ENCODE measurements at places on chromosomes 4 and X. TPM values are rescaled to one million over a fixed set of nuclear protein-coding genes. Genes with fewer than 3 reads are reported as not detected.

CXCL9 gene
- not detected for total RNA-seq

DNA sequence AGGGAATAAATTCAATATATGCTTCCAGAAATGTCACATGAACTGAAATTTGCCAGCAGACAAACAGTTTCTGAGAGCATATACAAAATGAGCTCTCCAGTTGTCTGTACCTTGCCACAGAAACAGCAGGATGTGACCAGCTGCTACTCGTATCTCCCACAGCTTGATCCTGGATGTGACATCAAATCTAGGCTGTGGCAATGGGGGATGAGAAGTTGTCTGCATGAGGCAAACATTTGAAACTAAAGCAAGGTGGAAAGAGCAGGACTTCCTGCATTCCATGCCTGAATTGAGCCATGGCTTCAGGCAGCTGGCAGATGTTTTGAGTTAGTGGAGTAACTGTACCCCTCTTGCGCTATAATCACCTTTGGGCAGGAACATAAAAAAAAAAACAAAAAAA is 1724.0 kb downstream of the RPA4 start:
- DNase-seq, result no peak

DNA sequence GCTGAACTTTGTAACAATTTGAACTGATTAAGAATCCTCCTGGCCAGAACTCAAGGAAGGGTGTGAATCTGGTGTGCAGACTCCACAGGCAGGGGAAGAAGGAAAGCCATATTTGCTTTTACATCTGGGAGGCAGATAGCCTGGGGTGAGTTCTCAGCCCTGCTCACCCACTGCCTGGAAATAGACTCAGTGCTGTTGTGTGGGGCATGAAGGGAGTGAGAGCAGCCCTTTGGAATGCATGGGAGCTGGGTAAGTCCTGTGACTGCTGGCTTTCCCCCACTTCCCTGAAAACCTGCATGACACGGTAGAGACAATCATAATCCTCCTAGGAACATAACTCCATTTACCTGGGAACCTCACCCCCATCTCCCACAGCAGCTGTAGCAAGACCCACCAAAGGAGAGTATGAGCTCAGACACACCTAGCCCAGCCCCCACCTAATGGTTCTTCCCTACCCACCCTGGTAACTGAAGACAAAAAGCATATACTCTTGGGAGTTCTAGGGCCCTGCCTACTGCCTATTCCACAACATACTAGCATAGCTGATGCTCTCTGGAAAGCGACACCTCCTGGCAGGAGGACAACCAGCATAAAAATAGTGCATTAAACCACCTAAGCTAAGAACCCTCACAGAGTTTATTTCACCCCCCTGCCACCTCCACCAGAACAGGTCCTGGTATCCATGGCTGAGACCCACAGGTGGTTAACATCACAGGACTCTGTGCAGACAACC is 59.3 kb upstream of the UBQLN2 start:
- no peak for DNase-seq

DNA sequence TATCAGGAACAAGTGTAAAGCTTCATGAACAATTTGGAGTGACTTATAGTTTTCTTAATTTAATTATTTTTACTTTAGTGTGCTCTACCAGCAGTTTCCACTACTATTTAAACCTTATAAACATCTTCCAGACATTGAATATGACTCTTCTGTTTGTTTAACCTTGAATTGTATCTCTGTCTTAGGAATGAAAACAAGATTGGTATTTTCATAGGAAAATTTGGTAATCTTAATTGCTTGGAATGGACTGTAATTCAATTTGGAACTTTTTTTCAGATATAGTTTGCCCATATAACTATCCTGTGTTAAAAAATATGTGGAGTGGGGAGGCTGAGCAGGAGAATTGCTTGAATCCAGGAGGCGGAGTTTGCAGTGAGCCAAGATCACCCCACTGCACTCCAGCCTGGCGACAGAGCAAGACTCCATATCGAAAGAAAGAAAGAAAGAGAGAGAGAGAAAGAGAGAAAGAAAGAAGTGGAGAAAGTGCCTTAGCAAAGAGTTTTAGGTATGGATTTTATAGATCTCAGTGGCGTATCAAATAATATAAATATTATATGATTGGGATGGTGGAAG is 242.4 kb downstream of the BMPR1B start:
- DNase-seq, result no peak

DNA sequence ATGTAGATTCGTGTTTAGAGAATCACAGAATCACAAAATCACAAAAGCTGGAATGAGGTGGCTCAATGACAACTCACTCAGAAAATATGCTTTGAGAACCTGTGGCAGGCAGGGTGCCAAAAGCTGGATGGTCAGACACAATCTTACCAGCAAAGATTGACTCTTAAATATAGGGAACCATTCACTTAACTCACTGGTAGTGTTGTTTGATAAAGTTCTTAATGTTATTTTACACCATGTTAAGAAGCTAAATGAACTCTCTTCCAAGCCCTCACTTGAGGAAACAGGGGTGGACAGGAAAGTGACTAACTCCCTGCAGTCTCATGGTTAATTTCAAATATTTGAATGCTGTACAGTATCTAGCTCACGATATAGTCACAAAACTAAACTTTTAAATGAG is 5.7 kb upstream of the SCOC start:
- no peak for DNase-seq

DNA sequence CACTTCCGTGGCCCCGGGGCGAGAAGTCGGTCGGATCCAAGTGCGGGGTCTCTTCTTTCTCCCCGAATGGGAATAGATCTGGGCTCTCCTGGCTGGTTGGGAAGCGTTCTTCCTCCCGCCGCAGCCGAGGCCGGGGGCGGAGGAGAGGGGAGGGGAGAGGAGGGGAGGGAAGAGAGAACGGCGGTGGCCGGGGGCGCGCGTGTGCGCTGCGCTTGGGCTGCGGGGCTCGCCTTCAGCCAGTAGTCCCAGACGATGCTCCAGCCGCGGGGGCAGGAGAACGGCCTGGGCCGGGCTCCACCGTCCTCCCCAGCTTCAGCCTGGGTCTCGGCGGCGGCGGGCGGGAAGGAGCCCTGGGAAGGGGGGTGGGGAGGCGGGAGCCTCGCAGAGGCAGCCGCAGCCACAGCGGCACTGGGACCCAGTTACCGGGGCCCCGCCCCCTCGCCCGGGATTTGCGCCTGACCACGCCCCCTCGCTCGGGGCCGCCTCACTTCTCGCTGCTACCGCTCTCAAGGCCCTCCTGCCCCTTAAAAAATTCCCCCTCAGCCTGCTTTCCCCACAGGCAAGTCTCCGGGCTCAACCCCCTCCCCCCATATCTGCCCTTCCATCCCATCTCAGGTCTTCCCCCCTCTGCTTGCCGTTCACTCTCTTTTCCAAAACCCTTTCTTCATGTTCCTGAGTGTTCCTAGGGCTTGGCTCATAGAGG is at the start of gene FGD1:
TSS of gene FGD1 (minus strand) at position 421 of the 703 bp plus-strand sequence. CDS start 802 bp downstream, outside the sequence.
- peak; percentile 27 for DNase-seq

- no peak for DNase-seq
Measured at GRCh38 chrX:31459361-31459760, 387.5 kb upstream of the FTHL17 start.

DCAF12L2 gene
- not detected for total RNA-seq

GRCh38 chrX:12447448-12448064 is 309.3 kb downstream of the FRMPD4 start:
- DNase-seq, result no peak

DNA sequence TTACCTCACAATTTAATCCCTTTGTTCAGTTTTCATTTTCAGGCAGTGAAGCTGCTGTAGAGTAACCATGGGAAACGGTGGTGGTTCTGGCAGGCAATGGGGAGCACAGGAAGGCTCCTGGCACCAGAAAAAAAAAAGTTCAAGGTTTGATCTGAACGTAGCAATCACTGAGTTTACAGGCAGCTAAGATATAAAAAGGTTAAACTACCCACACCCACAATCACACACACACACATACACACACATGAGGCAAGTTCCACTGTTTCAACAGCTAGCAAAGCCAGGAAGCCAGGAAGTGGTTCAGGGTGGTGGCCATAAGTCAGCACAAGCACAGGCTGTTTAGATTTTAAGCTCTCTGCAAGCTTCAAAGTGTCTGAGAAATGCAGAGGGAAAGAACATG is at the start of gene SULT1B1:
TSS of gene SULT1B1 (minus strand) at position 166 of the 400 bp plus-strand sequence. CDS start 5,403 bp downstream, outside the sequence.
- DNase-seq, result no peak

KLHL5 gene
- total RNA-seq, result 61.5 TPM

DNA sequence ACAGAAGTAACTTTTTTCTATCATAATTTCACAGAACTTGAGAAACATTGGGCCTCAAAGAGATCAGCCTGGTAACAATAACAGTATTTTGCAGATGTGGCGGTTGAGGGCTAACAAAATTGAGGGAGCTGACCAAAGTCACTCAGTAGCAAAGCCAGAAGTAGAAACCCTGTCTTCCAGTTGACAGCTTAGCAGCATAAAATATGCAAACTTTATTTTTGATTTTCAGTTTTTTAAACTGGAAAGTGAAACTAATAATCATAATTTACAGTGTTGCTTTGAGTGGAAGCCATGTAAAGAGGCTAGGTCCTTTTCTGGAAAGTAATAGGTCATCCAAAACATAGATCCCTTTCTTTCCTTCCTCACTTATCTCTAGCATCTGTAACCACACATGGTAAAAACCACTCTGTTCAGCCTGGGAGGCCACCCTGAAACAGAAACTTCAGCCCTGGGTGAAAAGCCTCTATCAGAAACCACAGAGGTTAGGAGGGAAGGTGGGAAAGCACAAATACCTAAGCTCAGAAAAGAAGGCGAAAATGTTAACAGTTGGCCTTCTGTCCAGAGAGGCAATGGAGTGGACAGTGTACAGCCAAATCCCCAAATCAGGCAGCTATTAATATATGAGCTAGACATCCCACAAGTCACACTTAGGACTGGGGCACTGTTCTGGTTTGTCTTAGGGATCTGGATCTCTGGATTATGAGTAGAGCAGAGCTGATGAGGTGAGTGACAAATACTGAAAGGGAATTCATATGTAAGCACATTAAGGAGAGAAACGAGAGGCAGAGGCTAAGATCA is 61.1 kb upstream of the ARSJ start:
- DNase-seq, result no peak

FANCB gene
- total RNA-seq, result 3.9 TPM

PPP1R2C gene
- total RNA-seq, result not detected

GRCh38 chr4:1152290-1152689 is 20.1 kb downstream of the SPON2 start:
- DNase-seq, result no peak

PPP4R3C gene
- not detected for total RNA-seq

HSFX1 gene
- 1.1 TPM for total RNA-seq

GRCh38 chr4:102625232-102625930 is 124.2 kb downstream of the NFKB1 start:
- DNase-seq, result no peak

GNRHR gene
- not detected for total RNA-seq

- no peak for DNase-seq
Measured at GRCh38 chr4:77072195-77072753, 3.5 kb downstream of the CCNI start.

TEX11 gene
- not detected for total RNA-seq

Data from activated B cell treated with CpG ODN at 0.5 μM for 24 hours (primary cell).